NCI-H2171 treated with DMSO at 0.1 percent for 48 hours (cell line): ENCODE measurements at places on chromosomes 12 and 14.

DNA sequence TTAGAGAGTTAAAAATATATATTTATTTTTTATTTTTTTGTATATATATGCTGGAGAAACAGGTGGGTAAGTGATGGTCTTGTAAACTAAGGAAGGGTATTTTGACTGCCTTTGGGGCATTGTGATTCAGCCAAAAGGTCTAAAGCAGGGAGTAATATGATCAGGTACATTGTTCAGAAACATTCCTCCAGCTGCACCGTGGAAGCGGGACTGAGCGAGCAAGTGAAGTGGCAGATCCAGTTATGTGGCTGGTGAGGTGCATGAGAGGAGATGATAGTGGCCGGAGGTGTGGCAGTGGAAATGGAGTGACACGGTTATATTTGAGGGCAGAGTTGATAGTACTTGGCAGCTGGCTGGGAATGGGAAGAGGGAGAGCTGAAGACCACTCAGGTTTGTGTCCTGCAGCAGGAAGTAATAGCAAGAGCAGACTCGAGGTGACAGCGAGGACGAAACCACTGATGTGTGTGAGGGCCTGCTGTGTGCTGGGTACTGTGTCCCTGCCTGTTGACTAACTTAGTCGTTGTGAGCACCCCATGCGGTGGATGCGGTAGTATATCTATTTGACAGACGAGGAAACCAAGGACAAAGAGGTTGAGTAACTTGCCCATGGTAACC lies 39.2 kb downstream of the EID3 start:
- no peak for DNase-seq

DNA sequence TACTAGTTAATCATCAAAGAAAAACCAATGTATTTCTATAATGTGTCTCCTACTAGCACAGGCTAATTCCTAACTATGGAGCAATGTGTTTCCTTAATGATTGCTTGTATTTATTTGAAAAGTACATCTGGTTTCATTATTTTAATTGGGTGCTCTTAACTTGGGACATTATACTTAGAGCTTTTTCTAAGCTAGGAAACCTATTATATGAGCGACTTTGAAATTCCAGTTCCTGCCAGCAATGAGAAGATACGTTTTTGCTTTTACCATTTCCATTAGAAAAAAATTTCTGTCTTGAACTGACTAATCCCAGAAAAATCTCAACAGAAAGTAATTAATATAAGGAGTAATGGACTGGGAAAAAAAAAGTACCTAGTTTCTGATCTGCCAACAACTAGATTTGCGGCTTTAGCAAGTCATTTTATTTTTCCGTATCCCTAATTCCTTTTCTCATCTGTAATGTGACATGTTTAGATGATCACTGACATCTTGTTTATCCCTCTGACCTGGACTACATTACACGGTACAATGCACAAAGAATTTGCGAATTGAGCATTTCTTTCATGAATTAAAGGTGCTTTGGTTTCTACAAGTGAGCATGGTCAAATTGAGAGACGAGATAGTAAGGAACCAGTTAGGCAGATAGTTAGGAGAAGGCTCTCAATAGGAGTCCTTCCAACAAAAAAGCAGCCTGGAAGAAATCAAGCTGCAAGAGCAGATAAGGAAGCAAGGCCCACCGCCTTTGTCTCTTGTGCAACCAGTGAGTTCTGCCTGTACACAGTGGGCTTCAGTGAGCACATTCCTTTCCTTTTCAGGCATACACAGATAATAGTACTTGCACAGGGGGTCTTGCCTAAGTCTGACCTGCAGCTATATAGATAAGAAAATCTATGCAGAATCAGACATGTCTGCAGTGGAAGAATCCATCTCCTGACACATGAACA lies 1765.0 kb upstream of the FLRT2 start:
- no peak for DNase-seq

DNA sequence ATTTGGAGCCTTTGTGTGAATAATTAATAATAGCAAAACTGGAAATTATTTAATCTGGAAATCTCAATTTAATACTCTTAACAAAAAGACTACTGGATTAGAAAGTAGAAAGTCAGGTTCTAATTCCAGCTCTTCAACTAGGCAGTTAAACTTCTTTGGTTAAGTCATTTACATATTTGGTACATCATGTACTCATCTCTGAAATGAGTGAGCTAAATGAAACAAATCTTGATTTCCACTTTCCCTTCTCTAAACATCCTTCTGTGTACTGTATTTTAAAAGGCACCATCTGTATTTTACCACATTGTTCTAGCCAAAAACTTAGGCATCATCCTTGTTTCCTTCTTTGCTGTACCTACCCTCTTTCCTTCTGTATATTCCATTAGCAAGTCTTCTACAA lies 26.9 kb downstream of the CRADD start:
- no peak for DNase-seq

DNA sequence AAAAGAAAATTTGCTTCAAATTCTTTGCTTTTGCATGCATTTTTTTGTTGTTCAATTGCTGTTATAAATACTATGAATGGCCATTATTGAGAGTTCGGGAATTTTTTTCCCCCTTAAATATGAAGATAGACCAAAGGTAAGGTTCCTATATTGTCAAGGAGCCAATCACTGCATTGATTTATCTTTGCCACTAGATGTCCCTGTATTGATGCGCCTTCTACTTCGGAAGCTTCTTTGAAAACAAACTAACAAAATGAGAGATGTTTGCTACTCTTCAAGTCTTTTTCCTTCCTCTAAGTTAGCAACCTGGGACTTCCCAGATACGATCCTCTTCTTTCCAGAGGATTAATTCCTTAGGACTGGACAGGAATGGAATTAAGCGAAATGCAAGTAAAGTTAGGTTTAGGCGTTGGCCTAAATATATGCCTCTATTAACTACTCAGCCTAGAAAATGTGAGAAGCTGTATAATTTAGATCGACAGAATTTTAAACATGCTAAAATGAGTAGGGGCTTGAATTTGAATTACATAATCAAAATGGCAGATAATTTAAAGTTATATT lies 318.1 kb downstream of the AEBP2 start:
- peak; percentile 45 for DNase-seq

GRCh38 chr14:49977126-49977841 lies 84.4 kb downstream of the ARF6 start:
- no peak for DNase-seq

GRCh38 chr12:53701518-53702264 lies 25.6 kb downstream of the CALCOCO1 start:
- DNase-seq, result peak; percentile 50

DNA sequence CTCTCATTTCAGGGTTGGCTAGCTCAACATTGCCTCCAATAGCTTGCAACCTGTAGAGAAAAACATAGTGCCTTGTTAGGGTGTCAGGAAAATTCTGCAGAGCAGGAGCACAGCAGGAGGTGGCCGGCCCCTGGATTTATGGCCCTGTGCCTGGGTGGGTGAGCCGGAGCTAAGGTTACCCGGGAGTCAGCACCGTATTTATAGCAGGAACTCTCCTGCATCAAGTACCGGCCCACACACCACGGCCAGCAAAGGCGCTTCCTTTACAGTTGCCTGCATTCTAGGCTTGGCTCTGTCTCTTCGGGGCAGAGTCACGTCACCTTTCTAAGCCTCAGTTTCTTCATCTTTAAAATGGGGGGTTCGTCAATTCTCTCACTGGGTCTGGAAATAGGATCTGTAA lies 52.8 kb upstream of the EML1 start:
- DNase-seq, result no peak

GRCh38 chr12:49985981-49986380 lies 13.2 kb downstream of the AQP6 start:
- DNase-seq, result peak; percentile 12

DNA sequence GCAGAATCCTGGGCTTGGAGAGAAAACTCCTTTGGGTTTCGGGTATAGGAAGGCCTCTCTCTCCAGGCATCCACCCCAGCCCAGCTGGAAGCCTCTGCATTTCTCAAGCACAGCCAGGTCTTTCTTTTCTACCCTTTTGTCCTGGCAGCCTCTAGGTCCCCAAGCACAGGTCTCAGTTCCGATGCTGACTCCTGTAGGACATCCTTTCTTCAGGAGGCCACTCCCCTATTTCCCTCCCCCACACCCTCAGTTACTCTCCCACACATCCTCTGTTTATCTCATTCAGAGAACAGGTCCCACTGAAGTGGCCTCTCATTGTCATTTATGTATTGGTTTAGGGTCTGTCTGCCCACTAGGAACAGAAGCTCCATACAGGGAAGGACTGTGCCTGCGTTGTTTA lies 352.6 kb downstream of the VRK1 start:
- no peak for DNase-seq

- DNase-seq, result no peak
These were observed 204.7 kb downstream of the CALM1 start for GRCh38 chr14:90601563-90601962.

- DNase-seq, result no peak
These were observed 20.8 kb downstream of the PHETA1 start for GRCh38 chr12:111347891-111348644.

DNA sequence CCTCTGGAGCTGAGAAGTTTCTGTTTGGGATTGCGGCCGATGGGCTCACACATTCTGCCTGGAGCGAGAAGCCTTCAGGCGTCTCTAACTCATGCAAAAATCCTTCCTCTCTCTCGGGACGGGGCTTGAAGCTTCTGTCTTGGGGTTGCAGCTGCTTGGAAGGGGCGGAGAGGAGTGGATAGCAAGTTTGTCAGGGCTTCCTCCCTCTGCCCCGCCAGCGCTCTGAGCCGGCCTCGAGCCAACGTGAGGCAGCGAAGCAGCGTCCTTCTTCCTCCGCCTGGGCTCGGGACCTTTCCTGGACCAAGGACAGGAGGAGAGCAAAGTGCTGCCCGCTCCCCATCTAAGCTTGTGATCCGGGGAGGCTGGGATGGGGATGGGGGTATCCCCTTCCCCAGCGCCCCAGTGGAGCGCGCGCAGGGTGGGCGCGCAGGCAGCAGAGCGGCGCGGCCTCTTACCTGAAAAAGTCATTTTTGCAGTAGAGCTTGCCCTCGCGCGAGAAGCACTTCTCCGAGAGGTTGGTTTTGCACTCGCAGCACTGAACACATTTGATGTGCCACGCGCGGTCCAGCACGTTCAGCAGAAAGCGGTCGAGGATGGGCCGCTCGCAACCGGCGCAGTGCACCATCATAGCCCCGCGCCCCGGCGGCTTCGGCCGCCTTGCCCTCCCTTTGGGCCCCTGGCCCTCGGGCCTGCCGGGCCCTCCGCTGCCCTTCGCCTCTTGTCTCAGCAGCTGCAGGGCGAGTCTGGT lies 626 bp downstream of the LHX5 start:
- DNase-seq, result no peak

GRCh38 chr14:100761481-100761880 lies 34.8 kb downstream of the DLK1 start:
- DNase-seq, result no peak

DNA sequence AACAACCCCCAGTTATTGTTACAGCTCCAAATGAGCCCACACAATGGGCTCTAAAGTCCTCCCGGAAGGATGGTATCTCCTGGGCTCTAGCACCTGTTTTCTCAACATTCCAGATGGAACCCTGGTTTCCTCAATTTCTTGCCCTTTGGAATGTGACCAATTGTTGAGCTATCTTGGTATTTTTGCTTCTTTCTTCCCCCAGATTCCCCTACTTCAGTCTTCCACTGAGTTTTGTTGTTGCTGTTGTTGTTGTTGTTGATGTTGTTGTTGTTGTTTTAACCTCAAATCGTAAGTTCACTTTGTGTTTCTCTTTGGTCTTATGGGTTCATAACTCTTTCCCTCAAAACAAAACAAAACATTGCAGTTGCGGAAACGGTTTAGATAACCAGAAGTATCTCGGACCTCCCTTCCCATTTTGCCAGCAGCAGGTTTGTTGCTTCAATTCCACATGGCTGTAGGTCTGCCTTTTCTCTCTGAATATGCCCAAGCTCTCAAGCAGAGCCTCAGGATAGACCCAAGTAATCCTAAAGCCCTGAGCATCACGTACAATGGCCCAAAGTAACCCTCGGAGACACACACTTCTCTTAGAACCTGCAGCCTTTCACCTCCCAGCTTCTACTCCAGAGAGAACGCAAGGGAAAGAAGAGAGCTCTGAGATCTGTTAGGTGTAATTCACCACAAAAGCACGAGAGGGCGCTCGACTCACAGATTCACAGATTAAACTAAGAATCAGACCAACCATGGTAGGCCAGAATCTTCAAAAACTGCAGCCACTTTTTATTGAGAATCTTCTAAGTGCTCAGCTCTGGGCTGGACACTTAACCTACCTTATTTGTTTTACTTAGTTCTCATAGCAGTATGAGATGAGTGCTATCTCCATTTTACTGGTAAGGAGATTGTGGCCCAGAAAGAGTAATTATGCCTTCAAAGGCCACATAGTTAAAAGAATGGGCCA lies 1.0 kb upstream of the DDX23 start:
- peak; percentile 82 for DNase-seq

- peak; percentile 22 for DNase-seq
These were observed 25.2 kb downstream of the PRDM4 start for GRCh38 chr12:107735763-107736162.

DNA sequence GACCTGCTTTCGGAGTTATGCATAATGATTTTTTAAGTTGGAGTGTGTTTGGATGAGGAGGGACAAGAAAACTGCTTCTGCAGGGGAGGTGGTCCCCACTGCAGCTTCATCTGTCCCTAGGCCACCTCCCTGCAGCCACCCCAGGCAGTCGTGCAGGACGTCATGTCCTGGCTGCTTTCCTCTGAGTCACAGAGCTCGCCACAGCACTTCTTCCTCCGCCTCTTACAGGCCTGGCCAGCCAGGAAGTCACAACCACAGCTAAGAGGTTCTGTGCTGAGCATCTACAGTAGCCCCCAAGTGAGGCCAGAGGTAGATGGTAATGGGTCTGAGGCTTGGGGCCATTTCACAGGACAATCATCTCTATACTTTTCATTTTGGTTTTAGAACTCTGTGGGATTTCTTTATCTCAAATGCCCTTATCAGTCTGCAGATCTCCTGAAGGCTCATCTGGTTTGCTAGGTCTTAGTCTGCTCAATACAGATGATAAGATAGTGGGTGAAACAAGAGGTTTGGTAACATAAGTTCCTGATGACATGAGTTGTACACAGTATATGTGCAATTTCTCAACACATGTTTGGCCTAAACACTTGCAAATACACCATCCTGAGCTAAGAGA lies 106.4 kb downstream of the ARF6 start:
- DNase-seq, result no peak
